ENCODE measurements at places on chromosomes 7 and 10.

DNA sequence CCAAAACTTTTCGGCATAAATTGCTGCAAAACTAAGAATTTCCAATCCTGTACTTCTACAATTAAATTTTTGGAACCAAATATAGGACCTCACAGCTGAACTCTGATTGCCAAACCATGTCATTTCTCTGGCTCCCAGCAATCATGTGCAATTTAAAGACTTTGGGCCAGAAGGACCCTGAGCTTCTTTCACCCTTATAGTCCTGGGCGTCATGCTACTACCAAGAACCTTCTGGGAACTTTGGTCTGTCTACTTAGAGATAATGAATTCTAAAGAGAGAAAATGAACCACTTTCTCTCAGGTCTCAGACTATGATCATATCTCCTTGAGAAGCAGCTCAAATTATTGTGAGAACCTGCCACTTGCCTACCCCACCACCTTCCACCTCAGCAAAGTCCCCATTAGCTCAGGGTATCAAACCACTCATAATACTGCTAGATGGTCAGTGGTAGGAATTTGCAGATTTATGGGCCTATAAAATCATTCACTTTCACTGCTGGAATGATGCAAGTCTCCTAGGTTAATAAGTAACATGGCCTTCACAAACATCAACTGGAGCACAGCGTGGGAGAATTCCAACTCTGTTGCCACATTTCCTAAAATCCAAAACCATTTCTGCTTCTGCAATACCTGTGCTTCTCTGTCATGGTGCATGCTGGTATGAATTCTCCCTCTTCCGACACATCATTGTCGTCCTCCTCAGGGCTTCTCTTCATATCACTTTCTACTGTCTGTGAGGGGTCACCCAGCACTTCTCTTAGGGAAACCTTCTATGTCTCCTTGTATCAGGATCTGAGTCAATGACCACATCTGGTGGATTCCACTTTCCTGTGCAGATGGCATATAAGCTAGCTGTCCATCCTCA is 6.6 kb upstream of the WDR91 start:
- DNase-seq: no peak

DNA sequence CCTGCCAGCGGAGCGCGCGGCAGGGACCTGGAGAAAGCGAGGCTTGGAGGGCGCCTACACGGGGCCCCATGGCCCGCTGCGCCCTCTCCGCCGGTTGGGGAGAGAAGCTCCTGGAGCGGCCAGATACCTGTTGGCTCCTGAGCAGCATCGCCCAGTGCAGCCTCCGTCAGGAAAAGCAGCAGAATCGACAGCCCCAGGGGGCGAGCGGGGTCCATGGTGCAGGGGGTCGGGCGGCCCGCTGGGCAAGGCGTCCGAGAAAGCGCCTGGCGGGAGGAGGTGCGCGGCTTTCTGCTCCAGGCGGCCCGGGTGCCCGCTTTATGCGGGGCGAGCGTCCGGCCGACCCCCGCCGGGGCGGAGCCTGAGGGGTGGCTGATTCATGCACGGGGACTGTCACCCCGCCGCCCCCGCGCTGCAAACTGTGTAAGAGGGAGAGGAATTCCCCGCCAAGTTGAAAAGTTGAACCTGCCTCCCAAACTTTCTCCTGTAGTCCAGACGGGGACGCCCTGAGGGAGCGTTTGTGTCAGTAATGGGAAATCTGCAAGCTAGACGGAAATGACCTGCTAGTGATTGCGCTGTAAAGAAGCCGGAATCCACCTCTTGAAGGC is at the start of gene TFPI2:
Gene TFPI2 (minus strand): TSS at position 290 of the 605 bp plus-strand sequence. CDS start 75 bp downstream, at position 215.
- DNase-seq: no peak

DNA sequence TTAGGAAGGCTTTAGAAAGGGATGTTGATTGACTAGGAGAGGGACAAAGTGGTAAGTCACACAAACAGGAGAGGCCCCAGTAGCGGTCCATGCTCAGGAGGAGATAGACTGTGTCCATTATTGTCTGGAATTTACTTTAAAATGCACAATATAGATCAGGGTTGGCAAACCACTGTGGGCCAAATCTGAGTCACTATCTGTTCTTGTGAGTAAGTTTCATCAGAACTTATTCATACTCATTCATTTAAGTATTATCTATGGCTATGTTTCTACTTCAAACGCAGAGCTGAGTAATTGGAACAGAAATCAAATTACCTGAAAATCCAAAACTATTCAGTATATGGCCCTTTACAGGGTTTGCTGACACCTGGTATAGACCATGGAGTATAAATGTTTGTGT is 166.5 kb downstream of the COL28A1 start:
- no peak for DNase-seq

DNA sequence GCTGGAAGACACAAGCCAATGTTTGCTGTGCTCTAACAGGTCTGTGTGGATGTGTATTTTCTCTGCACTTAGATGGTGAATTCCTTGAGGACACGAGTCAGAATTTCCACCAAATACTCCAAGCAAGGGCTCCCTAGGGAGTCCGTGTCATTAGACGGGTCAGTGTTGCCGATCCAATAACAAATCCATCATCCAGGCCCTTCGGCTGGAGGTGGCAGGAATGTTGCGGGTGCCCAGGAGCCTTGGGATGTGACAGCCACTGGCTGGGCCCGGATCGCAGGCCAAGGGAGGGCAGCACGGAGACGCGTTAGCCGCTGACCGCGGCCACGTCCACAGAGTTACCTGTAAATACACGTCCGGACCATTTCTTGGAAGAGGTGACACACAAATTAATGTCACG is 186.8 kb downstream of the WDR37 start:
- no peak for DNase-seq

DNA sequence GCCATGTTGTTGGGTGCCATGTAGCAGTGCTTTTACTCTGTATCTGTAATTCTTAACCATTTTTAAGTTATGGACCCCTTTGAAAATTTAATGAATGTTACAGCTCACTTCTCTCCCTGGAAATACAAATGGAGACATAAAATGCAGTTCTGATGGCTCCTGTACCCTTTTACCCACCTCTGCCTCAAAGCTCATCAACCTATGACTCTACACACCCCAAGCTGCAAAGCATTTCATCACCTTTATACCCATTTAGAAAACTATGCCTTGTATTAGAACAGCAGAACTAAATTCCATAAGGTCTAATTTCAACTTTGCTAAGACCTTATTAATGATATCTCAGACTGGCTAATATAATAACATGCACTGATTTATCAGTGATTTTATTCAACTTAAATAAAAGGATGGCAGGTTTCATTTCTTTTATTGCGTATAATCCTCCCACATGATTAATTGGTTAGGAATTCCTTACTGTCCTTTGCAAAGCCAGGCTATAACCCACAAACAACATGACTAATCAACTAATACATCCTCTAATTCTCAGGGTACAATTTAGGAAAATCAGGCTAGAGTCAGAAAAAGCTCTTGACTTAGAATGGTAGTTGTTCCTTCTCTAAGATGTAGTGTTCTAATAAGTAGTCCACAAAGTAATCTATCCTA is 68.1 kb downstream of the CPEB3 start:
- no peak for DNase-seq

GRCh38 chr10:45111509-45111908 is 110.8 kb downstream of the ZNF22 start:
- DNase-seq: no peak

DNA sequence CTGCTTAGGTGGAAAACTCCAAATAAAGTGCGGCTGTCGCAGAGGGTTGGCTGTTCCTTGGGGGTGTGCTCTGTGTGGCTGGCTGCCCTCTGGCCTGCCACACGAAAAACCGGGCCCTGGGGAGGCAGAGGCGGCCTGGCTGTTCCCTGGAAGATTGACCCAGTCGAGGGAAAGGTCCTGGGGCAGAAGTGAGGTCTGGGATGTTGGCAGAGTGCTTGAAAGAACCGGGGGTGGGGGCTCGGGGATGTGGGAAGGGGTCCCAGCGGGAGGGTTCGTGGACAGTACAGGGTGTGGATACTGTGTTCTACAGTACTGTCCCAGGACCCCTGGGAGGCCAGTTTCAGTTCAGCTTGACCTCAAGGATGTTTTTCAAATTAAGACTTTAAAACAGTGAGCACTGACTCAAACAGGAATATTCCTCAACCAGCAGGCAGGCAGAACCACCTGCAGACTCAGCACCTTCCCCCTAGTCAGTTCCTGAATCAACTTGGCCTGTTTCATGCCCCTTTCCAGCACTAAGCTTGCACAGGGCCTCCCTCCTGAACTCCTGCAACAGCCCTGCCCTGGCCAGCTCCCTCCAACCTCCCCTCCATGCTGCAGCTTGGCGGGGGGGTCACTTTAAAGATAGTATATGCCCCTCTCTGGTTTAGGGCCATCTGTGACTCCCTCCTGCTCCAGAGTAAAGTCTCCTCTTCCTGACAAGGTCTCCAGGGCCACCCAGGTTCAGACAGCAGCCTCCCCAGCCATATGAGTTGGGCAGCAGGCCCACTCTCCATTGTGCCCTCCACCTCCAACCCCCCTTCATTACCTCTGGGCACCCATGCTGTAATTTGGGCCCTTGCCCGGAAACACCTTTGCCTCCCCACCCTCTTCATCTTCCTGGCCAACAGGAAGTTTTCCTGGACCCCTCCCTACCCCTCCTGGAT is 3.2 kb upstream of the ATP6V1F start:
- DNase-seq: no peak

DNA sequence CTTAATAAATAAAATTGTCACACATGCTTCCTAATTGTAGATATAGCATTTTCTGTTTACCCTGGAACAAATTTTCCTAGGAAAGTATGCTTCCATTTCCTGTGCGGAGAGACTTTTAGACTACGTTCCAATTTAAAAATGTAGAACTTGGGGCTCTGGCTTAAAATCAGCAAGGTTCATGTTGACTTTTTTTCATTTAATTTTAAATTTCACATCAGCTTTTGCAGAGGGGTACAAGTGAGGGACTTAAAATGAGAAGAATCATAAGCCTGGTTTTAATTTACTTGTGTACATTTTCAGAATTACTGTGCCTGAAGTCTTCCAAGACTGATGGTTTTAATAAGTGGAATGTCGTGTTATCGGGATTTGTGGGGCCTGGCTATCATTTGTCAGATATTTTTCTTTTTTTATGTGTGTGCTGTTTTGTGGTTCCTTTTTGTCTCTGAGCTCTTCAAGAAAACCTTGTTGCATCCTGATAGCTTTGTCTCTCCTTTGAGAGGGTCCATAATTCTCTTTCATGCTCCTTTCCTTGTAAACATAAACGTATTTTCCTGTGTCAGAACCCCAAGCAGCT is 8.8 kb upstream of the ATRNL1 start:
- no peak for DNase-seq

DNA sequence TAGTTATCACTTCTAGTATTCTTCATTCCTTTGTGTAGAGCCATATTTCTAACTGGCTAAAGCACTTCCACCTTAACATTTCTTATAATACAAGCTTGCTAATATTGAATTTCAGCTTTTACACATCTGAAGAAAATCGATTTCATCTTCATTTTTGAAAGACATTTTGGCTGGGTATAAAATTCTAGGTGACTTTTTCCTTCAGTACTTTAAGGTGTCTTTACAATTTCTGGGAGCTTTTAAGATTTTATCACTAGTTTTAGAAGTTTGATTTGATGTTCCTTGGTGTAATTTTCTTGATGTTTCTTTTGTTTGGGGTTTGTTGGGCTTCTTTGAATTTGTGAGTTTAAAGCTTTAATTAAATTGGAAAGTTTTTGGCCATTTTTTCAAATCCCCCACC is 38.5 kb upstream of the TMEM168 start:
- DNase-seq: no peak

DNA sequence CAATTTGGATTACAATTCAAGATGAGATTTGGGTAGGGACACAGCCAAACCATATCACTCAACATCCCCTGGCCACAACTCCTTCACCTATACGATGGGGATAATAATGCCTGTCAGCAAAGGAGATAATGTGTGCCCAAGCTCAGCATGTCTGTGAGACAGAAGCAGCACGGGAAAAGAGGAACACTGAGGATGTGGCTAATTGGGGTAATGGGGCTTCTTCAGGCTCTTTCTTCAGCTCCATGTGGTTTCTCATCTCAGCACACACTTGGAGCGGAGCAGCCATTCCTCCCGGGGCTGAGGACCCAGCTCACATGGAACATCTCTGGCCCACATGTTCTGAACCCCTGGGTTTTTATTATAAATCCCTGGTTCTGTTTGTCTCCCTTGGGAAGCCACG is 136.0 kb upstream of the NAMPT start:
- DNase-seq: no peak

DNA sequence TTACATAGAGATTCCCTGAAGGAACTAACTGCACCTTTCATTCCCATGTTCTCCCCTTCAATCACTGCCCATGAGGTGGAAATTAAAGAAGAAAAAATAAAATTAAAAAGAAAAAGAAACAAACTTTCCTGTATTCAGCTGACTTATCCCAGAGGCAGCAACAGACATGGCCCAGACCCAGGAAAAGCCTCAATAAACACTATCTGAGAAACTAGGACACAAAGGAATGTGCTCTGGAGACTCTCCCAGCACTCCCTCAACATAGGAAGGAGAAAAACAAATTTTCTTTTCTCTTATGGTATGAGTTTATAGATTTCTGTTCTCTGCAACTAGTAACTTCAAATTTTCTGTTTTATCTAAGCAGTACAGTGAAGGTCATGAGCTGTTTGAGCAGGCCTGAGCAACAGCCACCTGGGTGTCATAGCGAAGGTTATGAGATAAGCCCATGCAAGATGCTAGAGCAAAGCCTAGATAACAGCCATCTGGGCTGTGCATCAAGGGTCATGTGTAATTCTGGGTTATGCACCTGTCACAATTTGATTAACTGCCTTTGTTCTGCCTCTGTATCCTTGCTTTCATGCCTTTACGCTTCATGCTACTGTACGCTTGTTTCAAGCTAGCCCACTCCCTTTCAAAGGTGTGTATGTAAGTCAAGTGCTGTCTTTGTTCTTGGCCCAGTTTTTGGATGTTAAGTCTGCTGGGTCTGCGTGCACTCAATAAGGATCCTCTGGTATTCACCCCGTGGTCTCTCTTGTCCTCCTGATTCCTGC is 11.0 kb upstream of the OR6B1 start:
- no peak for DNase-seq

DNA sequence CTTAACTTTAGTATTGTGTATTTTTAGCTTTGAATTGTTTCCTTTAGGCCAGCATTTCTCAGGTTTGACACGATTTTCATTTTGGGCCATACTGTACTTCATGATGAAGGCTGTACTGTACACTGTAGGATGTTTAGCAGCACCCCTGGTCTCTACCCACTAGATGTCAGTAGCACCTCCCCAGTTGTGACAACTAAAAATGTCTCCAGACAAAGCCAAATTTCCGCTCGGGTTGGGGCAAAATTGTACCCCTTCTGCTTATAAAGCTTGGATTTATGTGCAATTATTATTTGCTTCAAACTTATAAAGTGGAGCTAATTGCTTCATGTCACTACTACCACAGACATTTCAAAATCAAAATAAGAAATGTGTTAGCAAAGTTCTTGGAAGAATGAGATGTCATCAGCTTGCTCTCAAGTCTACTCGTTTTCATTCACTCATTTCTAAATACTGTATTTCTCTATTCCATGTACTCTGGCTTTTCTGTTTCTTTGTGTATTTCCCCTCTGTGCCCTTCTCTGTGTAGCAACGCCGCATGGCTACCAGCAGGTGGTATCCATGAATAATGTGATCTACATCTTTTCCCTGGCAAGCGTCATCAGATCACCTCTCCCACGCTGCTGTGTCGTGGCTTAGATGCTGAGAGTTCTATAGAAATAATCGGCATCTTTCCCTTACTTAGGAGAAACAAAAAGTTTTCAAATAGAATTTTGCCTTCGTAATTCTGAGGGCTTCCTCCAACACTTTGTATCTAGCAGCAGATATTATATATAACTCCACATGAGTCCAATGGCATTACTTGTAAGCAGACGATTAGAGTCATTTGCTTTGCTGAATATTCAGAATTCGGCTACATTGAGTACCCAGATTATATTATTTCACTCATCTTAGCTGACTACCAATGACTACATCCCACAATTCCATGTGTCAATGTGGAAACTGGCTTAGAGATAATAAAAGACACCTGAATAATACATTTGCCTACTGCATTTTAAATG is 47.8 kb upstream of the CALCR start:
- DNase-seq: no peak

GRCh38 chr10:79111846-79112614 is 43.3 kb downstream of the ZMIZ1 start:
- DNase-seq: no peak
